ENCODE measurements at places on chromosomes 6 and 20.

DNA sequence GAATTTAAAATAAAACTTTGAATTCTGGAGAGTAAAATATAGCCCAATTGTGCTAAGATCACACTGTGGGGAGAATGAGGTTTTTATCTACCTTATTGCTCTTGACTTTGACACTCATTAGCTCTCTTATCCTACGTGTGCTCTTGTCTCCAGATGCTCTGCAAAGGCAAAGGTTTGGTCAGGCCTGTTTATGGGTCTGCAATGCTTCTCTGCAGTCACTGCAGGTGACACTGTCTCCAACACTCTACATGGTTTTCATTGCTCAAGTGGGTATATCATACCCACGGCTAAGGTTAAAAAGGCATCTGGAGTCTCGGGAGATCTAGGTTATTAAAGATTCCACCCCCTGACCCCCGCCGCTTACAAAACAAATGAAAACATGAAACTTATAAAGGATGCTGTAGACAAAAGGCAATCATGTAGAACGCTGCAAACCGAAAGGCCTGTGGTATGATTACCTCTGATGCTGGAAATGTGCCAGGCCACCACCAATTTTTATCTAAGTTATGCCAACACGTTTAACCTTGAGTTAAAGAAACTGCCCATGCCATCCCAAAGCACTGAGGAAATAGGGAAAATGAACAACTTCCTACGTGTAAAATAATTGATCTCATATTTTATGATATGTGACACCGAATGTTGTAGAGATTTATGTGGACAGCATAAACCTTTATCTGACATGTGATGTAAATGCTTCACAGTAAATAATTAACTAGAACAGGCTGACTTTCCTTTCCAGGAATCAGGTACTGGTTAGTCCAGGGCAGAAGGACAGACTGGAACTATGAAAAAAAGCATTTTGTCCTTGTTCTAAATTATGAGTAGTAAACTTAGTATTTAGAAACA lies 238.2 kb upstream of the NOX3 start:
- DNase-seq: no peak

DNA sequence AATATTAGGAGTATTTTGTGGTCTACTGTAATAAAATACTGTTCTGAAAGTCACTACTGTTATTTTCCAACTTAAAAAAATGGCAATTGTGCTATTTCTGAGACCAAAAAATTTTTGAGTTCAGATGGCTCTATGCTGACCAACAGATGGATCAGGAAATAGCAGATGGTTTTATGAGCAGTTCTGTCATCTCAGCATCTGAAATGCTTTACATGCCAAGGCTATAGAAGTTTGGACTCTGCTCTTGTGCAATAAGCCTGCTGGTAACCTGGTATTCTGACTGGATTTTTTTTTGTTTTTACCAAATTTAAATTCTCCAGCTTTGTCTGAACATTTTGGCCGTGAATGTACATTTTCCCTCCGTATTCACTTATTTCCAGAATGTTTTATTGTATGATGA lies 1127.5 kb downstream of the GRIK2 start:
- no peak for DNase-seq

GRCh38 chr6:127496471-127496870 lies 22.7 kb downstream of the MTCL3 start:
- no peak for DNase-seq

GRCh38 chr20:37850724-37851355 lies 52.1 kb upstream of the VSTM2L start:
- no peak for DNase-seq

GRCh38 chr6:8570256-8570920 lies 135.0 kb upstream of the SLC35B3 start:
- no peak for DNase-seq

DNA sequence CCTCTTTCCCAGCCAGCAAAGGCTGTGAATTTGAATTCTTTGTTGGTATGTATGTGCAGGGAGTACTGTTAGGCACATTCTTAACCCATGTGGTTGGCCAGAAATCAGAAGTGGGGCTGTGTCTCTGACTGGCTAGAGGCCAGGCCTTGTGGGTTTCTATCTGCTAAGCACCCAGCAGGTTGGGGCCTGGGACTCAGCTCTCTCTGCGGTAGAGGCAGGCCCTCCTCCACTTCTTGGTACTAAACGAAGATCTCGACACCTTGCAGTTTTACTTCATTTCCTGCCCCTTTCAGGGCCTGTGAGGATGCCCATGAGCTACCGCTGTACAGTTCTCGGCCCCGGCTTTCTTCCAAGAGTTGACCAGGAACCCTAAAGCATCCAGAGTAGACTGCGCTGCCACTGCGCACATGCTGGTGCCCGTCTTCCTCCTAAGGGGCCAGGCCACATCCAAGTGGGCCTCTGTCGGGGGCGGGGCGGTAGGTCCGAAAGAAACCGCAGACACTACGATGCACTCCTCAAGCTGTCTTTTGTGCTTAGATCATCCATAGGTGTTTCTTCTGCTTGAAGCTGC lies 51.1 kb downstream of the TCP11 start:
- DNase-seq: peak; percentile 43

- no peak for DNase-seq
Observed at GRCh38 chr20:51856432-51856831, 54.1 kb upstream of the SALL4 start.

DNA sequence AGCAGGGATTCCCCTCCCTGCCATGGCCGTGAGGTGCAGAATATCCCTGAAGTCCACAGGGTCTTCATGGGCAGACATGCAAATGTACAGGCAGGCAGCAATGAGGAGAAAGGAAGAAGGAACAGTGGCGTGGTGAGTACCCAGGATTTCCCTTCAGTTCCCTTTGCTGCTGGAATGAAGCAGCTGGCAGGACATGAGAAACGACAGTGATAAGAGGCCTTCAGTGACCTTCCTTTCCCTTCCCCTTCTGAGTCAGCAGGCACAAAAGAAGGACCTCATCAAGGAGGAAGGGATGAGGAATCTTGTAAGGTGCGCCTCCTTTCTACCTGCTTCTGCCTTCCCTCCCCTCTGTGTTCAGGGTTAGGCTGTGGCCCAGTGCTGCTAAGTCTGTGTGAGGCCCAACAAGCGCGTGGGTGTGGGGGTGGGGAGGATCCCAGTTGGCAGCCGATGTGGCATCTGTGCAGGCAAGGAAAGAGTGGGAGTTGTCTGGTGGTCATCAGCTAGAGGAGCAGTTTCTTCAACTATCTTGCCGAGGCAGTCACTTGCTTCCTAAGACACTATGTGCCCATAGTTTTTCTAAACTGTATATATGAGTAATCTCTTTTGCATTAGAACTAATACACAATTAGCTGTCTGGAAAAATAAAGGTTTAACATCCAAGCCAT lies 29.5 kb upstream of the FBXO9 start:
- DNase-seq: no peak

- no peak for DNase-seq
Observed at GRCh38 chr6:50905297-50905696, 86.6 kb downstream of the TFAP2B start.

DNA sequence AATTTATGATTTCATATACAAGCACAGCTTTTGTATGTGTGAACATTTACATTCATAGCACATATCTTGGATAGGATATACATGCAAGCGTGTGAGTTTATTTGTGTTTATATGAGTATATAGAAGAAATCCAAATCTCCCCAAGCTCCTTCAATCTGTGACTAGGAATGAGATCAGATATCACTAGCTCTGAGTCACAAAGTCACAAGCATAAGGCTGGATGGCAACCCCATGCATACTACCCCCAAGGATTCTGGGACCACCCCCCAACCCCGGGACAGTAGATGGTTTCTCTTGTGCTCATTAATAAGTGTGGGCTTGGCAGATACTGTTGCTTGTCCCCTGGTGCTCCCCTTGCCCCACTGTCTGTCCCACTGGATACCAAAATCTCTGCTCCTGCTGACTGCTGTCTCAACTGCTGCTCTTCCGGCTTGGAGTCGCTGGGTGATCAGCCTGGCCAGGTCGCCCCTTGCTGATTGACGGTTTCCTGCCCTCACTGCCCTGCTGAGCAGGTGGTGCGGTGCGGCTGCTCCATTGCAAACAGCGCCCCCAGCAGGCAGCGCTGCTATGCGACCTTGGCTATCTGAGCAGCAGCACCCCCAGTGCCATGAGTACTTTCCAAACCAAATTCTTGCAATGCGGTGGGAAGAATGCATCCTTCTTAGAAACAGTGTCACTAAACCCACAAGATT lies 279.4 kb downstream of the CD83 start:
- DNase-seq: no peak

DNA sequence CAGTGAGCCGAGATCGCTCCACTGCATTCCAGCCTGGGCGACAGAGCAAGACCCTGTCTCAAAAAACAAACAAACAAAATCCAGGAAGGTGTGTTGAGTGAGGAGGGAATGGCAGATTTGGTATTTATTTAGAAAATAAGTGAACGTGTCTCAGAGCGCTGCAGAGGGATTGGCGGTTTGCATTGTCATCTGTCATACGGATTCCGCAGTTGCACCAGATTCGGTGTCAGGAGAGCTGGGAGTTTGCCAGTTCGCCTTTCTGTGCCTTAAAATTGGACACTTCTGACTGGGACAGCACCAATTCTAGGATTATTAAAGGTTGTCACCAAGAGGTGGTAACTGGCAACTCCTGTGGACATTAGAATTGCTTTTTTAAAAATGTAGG lies 912 bp downstream of the SNRNP48 start:
- no peak for DNase-seq

- DNase-seq: no peak
Observed at GRCh38 chr6:106731144-106731842, 101.9 kb downstream of the QRSL1 start.

- no peak for DNase-seq
Observed at GRCh38 chr6:6604566-6604965, 16.0 kb downstream of the LY86 start.

DNA sequence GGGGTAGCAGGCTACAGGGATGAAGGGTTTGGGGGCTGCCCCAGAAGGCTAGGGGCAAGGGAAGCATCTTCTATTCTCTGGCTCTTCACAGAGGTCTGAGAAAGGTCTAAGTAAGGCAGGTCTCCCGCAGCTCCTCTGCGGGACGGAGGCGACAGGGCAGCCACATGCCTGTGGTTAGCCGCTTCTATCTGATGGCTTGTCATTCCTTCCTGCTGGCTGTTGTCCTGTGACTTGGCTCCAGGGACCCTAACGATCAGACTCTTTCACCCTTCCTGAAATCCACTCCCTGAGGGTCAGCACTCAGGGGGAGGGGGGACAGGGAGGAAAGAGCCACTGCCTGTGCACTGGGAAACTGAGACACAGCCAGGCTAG lies 673 bp downstream of the CST7 start:
- no peak for DNase-seq

DNA sequence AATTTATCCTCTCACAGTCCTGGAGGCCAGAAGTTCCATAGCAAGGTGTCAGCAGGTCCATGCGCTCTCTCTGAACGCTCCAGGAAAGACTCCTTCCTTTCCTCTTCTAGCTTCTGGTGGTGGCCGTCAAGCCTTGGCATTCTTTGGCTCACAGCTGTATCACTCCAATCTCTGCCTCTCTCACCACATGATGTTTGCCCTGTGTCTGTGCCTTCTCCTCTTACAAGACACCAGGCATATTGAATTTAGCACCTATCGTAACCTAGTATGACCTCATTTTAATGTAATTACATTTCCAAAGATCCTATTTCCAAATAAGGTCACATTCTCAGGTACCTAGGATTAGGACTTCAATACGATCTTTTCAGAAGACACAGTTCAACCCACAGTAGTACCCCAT lies 428.5 kb downstream of the CD83 start:
- no peak for DNase-seq

- no peak for DNase-seq
Observed at GRCh38 chr6:157937916-157938315, 43.7 kb upstream of the SYNJ2 start.

- DNase-seq: no peak
Observed at GRCh38 chr6:114344246-114344970, 1.6 kb upstream of the HS3ST5 start.

DNA sequence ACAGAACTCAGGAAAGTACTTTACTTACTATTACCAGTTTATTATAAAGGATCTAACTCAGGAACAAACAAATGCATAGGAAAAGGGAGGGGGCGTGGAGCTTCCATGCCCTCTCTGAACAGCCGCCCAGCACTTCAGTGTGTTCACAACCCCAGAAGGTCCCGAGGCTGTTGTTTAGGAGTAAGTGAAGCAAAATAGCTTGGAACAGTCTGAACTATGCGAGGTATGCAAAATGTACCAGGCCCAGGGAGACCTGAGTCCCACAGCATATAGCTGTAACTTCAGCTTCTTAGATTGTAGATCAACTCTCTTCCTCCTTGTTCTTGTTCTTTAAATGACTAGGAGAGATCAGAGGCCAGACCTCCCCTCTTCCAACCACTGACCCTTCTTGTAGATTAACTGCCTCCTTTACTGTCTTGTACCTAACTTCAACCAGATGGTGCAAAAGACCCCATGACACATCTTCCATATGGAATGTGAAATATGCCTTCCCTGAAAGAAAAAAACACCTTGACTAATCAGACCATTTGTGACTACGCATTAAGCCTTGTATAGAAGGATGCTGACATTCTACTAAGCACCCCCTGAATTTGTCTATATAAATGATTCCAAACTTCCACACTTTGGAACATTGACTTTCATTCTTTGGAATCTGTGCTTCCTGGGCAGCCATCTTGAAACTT lies 98.8 kb upstream of the SNX9 start:
- no peak for DNase-seq

DNA sequence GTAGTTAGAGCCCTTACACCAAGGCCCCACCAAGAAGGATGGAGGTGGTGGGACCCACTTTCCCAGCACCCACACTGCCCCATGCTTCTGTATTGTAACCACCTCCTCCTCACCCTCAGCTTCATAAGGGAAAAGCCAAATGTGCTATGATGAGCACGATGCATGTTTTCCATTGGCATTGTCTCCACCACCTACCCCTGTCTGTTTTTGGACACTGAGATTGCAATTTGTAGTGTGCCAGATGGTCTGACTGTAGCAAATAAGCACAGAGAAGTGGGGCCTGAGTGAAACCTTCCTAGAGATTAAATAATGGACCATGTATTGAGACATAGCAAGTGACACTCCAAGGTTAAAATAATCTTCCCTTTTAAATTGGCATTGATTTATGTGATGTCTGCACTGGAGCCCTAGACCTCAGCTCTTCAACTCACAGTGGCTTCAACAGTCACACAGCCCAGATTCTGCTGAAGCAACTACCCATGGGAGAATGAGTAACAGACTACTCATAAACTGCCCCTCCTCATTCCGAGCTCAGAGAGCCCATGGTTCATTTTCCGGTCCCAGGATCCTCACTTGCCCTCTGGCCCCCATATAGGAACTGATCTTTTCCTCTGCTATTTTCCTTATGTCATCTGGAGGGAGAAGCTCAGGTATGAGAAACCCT lies 177.9 kb downstream of the COL9A1 start:
- DNase-seq: peak; percentile 16
